GM04504 (cell line): ENCODE measurements at places on chromosomes 1 and 21.

DNA sequence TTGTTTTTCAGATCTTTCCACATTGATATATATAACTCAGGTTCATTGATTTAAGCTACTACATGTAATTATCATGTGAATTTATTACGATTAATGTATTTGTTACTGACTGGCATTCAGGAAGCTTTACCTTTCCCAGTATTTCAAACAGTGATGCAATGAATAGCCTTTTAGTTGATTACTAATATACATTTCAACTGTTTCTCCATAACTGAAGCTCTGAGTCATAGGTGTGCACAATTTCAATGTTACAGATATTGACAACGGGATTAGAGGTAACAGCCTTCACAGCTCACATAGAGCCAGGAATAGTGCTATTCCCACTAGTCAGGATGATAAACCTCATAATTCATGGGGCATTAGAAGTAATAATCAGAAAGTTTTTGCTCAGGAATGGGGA lies 25.1 kb downstream of the RAVER2 start:
- DNase-seq: no peak

DNA sequence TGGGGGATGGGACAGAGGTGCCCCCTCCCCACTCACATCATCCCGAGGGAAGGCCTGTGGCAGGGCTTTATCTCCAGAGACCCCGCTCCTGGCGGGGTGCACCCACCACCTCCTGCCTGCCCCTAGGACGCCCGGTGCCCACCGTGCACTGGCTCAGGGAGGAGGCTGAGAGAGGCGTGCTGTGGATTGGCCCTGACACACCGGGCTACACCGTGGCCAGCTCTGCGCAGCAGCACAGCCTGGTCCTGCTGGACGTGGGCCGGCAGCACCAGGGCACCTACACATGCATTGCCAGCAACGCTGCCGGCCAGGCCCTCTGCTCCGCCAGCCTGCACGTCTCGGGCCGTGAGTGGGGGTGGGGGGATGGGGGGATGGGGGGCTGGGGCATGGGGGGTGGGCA lies 71.7 kb downstream of the TRIM11 start:
- no peak for DNase-seq

DNA sequence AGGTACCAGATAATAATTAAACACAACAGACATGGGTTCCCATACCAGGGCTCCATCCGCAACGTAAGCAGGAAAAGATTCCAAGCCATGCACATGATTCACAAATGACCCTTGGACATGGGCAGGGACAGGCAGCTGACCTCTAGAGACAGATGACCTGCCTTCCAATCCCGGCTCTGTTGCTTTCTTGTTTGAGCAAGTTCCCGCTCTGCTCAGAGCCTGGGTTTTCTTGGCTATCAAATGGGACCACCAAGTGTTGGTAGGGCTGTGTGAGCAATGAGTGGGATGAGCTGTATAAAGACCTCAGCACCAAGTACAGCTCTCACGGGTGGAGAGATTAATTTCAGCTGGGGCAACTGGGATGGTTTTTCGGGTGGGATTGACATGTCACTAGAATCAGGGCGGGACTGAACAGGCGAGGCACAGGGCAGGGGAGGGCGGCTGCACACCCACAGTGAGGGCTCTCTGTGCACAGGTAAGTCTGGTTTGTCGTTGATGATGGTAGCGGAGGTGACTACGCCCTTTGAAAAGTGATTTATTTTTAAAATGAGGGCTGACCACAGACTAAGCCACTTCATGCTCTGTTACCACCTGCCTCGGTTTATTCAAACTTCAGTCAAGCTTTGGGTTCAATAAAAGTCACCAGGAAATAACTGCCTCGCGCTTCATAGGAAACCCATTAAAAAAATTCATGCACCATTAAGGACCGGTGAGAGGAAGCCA lies 57.5 kb upstream of the IFFO2 start:
- no peak for DNase-seq

- no peak for DNase-seq
Observed at GRCh38 chr1:230706020-230706699, 7.8 kb downstream of the AGT start.

GRCh38 chr1:93758842-93759515 lies 77.3 kb upstream of the BCAR3 start:
- DNase-seq: no peak
